ENCODE measurements at places on chromosomes 4 and X.

GRCh38 chr4:153221783-153222706, 17.8 kb downstream of the TRIM2 start:
- no peak for DNase-seq

- peak; percentile 13 for DNase-seq
Measured at GRCh38 chrX:142804085-142804484, 221.6 kb upstream of the SPANXN4 start.

DNA sequence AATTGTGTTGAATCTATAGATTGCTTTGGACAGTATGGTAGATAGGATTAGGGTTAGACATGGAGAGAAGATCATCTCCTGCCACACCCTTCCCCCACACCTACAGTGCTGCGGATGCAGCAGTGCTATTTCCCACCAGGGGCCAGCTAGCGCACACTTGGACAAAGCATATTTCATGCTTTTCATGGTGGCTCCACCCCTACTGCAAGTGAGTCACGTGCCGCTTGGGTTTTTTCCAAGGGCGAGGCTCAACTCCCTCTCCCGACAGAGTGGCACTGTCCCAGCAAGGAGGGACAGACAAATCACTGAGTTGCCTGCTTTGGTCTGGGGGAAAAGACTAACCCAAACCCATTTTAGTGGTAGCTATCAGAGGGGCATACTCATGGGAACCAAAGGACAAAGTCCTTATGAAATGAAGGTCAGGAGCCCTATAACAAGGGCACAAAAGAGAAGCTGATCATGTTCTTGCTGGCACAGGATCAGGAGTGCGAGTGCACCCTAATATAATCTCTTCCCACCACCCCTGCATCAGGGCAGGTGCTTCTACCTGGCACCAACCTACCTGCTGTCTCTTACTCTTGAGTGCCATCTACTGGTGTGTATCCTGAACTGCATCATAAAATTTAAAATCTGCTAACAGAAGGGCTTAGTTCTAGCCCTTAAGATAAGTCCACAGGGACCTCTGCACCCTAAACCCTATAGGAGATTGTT, 55.1 kb upstream of the PGAM4 start:
- DNase-seq, result peak; percentile 20

DNA sequence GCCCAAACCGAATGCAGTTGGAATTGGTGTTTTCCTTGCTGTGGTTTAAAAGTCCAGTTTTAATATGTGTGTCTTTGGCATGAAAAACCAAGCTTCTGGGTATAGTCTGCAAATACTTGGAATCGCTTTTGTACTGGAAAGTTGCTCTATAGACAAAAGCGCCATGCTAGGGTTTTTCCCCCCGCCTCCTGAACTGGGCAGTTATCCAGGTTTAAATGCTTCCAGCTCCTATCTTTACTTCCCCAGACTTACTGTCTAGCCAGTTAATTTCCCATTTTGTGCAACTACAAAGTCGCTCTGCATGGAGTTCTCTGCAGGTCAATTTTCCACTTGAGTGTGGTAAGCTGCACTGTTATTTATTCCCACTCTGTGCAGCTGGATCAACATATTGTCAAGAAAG, 2.7 kb downstream of the RASL11B start:
- DNase-seq, result no peak

- no peak for DNase-seq
Measured at GRCh38 chrX:10979956-10980355, 131.2 kb upstream of the HCCS start.

DNA sequence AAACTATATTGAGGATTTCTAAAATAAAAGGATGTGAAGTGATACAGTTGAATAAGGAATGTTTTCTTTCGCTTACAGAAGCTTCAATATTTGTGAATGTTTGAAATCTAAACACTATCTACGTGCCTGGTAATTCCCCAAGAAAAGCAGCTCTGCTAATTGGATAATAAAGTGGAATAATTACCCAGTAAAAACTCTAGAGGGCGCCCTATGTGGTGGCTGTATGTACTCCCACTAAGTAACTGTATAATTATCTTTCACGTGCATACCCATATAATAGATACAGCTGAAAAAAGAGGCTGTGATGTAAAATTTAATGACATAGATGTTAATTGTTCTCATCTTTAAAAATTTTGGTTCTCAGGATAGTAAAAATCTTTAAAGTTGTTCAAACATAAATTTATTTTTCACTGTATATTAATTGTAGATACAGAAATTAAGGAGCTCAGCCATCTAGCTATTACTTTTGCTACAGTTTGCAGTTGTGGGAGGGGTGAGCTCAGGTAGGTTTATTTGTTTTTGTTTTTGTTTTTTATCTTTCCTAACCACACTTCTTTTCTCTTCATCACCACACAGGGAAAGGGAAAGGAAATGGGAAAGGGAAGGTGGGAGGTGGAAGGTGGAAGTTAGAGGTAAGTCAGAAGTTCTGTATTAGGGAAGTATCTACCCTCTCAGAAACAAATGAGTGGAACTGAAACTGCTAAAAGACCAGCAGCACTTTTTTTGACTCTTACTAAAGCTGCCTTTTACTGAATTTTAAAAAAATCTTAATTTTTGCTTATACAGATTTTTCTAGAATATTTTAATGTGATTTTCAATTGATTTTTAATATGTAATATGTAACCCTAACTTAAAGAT, 151.7 kb upstream of the RPS6KA6 start:
- peak; percentile 2 for DNase-seq

DNA sequence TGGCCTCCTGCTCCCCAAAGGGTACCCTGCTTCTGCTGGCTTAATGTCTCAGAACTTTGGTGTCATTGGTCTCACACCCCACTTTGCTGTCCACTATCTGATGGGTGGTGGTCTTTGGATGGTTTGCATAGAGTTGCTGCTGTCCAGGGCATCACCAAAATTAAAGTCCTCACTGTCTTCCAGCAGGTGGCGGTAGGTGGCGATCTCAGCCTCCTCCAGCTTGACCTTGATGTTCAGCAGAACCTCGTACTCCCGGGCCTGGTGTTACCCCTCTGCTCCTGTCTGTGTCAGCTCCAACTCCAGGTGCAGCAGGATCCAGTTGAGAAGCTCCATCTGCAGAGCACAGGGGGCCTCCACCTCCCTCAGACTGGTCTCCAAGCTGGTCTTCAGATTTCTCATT, 1169.5 kb upstream of the PABPC4L start:
- peak; percentile 25 for DNase-seq

GRCh38 chr4:27089186-27089585, 228.5 kb downstream of the STIM2 start:
- DNase-seq, result no peak

- no peak for DNase-seq
Measured at GRCh38 chr4:165177725-165178666, 29.4 kb upstream of the KLHL2 start.

DNA sequence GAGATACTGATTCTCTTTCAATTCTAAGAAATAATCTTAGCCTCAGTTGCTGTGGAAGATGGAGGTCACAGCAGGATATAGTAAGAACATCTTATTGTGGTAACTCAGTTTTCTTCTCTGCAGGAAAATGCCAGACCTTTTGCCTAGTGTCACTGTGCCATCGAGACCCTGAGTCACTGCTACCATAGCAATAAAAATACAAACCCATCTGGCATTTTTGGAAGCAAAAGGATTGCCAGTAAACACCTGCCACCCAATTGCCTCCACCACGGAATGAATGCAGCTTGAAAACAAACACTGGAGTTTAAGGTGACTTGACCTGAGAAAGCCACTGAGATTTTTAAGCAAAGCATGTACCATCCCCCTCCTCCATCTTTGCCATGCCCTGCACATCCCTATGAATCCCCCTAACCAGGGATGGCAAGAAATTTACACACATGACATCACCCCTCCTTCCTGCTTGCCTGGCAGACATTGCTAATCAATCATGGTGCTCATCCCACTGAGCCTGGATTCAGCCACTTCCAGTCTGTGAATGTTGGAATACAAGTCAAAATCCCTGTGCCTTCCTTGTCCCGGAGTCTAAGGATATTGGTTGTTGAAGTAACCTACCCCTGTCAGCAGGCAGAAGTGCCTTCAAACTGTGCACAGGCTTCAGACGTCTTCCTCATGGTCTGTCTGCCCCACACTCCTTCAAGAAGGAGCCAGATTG, 59.6 kb upstream of the MAMLD1 start:
- no peak for DNase-seq

DNA sequence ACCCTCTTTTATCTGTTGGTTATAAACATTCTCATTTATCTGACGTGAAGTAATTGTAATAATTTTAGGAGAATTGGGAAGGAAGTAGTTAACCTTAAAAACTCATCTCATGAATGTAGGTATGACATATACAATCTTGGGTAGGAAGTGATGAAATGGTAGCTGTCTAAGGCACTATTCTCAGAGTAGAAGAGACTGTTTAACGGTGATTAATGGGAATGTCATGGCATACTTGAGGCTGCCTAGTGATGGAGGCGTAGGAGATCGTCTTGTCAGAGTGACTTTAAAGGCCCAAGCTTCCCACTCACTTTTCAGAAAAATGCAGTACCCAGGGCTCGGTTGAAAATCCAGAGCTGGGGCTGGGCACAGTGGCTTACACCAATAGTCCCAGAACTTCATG, 19.4 kb upstream of the AGA start:
- no peak for DNase-seq

GRCh38 chr4:164396439-164396838, 357.5 kb upstream of the SMIM31 start:
- DNase-seq, result no peak

GRCh38 chr4:7755561-7755960, 184.1 kb downstream of the AFAP1 start:
- DNase-seq, result peak; percentile 20

DNA sequence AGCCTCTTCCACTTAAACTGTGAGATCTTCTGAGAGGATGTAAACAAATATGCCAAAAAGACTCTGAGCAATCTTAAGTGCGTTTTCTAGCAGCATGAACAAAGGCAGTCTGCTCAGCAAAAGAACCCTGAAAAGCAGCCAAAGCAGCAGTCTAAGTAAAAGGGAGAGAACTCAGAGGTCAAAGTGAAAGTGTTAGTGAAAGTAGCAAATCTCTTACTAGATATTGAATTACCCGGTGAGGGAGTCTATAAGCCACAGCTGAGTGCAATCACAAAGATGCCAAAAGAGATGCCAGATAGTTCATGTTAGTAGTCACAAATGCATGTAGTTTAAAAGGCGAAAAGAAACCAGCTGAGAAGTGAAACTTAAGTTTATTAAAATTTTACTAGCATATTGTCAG, 7.9 kb upstream of the GNRHR start:
- peak; percentile 38 for DNase-seq

- DNase-seq, result peak; percentile 45
Measured at GRCh38 chrX:437661-438390, 51.1 kb upstream of the PPP2R3B start.

GRCh38 chr4:88758264-88758663, 60.6 kb upstream of the NAP1L5 start:
- DNase-seq, result no peak

DNA sequence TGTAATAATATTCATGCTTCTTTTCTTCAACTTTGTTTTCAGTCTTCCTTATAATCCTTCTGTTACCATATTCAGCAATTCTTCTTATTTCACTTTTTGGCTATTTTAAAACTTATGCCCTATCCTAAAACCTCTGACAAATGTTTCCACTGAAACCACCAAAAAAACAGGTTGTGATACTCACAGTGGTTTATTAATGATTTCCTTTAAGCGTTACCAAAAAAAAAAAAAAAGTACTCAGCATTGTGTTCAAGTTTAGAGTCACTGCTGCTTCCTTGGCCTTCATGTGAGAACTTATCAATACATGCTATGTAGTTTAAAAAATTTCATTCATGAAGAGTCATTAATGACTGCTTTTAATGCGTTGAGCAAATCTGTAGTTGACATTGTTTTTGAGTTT, 35.4 kb upstream of the UGT2A3 start:
- no peak for DNase-seq

- DNase-seq, result no peak
Measured at GRCh38 chrX:47145395-47146120, 537 bp downstream of the RBM10 start.

GRCh38 chr4:7358100-7358735, 76.5 kb downstream of the PSAPL1 start:
- no peak for DNase-seq

DNA sequence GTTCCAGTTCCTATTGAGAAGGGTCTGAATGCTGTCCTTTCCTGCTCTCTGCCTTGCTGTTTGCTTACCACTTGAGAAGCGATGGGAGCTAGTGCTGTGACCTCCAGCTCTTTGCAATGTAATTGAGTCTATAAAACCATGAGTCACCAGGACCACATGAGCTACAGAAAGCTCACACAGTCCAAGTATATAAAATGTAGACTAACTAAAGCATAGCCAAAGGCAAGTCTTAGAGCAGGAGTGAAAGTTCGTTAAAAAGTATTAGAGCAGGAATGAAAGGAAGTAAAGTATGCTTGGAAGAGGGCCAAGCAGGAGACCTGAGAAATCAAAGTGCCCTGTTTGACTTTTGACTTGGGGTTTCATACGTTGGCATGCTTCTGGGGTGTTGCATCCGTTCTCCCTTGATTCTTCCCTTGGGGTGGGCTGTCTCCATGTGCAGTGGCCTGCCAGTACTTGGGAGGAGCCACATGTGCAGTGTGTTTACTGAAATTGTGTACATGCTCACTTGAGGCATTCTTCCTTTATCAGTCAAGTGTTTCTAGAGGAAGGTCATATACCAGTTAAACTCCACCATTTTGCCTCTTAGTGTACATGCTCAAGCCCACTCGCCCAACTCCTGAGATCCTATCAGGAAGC, 71.3 kb upstream of the KIT start:
- no peak for DNase-seq

DNA sequence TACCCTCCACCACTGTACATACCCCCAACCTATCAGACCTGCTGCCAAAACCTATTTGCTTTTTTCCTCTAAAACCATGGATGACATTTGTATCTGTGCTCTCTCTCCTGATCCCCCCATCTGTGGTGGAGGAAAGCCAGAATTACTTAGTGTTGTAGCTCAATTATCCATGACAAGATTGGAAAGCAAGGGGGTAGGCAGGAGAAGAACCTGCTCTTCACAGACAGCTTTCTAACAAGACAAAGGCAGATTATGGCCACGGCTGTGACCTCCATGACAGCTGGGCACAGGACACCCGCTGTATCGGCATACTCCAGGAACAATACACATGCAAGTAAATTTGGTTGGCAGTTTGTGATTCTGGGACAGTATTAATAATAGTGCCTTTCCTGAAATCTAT, 186.7 kb downstream of the ENOX2 start:
- no peak for DNase-seq

- DNase-seq, result no peak
Measured at GRCh38 chrX:63755892-63756291, 29.1 kb downstream of the ARHGEF9 start.

DNA sequence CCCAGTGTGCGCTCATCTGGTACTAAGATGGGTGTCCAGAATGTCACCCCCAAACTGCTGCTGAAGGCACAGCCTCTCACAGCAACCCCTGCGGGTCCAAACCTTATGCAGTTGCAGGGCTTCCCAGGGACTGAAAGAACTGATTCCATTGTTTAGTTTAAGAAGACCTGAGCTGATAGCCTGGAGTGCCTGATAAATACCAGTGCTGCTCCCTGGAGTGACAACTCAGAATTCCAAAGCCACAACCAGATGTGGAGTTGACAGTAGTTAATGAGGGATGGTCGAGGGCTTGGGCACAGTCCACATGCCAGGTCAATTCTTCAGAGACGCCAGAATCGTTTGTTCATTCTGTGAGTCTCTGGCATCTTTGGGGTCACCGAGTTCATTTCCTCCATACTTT, 71.2 kb downstream of the LNX1 start:
- no peak for DNase-seq

Measured in RPMI8226 (cell line).